ENCODE measurements at places on chromosomes 7 and 10. TPM values are rescaled to one million over a fixed set of nuclear protein-coding genes. Genes with fewer than 3 reads are reported as not detected.

DNA sequence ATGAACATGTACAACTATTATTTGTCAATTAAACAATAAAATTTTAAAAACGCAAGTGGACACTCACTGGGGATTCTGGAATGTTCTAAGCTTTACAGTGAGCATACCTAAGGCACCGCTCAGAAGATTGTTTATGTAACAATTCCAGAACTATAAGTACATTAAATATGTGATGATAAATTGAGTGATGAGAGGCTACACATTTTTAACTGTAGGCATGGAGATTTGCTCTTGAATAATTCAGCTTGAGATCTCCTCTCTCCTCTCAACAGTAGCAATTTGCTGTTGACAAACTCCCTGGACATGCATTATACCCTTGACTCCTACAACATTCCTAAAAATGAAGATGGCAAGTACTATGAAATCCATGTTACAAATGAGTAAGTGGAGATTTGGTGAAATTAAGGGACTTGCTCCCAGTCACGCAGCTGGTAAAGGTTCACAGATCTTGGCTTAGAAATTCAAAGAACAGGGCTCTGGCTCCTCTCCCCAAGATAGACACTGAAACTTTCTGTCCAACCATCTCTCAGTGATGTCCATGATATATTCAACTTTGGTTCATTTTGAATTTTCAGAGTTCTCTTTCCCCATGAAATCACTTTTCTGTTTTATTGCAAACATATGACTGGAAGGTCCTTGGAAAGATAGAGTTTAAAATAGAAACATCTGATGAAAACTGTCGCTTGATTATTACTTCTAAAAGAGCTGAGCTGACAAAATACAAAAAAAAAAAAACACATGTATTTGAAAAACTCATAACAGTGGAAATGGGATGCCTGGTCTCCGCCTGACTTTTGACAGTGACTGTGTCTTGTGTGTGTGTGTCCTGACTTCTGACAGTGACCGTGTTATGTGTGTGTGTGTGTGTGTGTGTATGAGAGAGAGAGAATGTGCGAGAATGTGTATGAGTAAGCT, 488.3 kb downstream of the TNS3 start:
- no peak for DNase-seq

DNA sequence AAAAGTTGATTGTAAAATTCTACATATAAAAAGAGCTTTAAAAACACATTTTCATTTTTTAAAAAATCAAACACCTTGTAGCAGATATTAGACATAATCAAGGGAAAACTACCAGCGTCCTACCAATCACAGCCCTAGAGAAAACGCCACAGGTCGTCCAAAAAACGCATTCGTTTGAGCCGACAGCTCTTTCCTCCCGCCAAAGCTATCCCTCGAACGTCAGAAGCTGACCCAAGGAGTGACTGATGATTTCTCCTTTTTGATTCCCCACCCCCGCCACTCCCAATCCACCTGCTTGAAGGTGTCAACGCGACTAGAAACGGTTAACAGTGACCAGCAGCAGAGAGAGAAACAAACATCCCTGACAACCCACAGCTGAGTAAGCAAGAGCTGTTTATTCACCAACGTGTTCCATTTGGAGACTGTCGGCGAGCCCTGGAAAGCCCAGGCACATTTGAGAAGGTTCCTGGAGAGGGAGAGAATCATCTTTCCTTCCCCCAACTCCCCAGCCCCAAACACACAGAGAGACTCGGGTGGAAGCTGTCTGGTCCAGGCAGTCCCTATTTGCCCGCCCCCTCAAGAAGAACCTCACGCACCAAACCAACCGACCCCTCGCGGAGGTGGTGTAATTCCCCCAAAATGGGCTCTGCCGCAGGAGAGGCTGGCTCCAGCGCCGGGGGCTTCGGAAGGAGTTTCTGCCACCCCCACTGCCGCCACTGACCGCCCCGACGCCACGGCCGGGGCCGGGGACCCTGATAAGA, 622 bp downstream of the CPEB3 start:
- peak; percentile 51 for DNase-seq

- no peak for DNase-seq
Measured at GRCh38 chr7:43679210-43680068, 49.9 kb downstream of the COA1 start.

DNA sequence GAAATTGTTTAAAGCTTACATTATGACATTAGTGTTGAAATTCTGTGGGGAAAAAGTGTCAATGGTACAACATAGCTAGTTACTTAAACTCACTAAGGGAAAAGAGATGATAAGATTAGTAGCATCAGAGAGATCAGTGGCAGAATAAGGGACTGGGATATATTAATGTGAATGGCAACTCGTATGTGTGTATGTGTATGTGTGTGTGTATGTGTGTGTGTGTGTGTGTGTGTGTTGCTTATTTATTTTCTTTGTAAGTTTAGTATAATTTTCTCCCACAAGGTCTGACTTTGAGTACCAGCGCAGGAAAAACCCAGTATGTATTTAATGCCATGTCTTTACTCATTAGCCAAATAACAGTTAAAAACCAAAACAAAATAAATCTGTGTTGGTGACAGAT, 256.1 kb downstream of the ARHGAP21 start:
- DNase-seq, result no peak

The FANK1 gene
- total RNA-seq, result 4.4 TPM

The ANXA8 gene
- not detected for total RNA-seq

Measured in cerebellum (tissue), 4 donors.